ENCODE measurements at places on chromosomes 11 and 22.

- DNase-seq, result no peak
These were observed 15.3 kb upstream of the POLA2 start for GRCh38 chr11:65246506-65246905.

- no peak for DNase-seq
These were observed 79.7 kb downstream of the DGCR2 start for GRCh38 chr22:19042285-19043120.

DNA sequence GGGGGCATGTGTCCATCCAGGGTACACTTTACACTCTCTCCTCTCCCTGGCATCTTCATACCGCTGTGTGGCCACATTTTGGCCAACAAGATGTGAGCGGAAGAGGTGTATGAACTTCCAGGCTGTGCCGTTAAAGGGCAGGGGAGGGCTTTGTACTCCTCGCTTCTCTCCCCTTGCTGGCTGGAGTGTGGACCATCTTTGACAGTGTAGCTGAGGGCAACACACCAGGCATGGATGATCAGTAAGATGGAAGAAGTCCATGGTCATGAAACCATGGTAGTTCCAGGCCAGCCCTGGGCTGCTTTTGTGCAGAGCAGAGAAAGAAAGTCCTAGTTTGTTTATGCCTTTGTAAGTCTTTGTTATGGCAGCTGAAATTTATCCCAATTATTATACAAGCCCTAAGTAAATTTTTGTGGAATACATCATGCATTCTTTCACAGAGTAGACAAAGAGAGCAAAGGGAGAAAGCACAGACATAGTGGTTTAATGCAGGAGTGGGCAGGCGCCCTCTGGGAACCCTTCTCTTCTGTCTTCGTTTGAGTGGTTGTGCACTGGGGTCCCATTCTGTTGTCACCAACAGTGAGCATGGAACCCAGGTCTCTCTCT is 70.4 kb downstream of the FBXO7 start:
- DNase-seq, result no peak

GRCh38 chr11:75574698-75575602 is 12.9 kb downstream of the SERPINH1 start:
- DNase-seq, result no peak

DNA sequence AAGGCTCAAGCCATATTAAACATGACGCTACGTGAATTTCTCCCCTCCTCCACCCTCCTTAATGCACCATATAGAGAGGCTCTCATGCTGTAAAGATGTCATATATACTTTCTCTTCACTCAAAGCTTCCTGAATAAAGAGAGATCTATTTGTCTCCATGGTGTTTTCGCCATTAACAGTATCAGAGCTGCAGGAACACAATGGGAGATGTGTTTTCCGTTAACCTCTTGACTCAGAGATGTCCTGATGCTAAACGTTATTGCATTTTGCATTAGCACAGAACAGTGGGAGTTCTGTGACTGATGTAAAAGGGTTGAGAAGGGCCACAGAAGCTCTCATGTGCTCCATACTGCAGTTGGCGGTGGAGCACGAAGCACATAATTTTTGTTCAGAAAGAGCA is 25.7 kb upstream of the BLID start:
- no peak for DNase-seq

DNA sequence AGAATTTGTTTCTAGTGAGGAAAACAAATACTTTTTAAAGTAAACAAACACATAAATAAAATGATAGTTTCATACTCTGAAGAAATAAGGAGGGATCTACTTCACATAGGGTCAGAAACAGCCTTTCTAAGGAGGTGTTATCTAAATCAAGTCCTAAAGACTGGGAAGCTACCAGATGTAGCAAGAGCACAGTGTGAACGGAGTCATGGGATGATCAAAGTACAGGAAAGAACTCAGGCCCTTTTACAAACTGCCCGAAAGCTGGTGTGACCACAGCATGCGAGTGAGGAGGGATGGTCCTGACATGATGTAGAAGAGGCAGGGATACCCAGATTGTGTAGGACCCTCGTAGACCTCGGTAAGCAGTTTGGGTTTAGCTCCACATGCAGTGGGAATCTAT is 102.8 kb downstream of the ARHGAP32 start:
- no peak for DNase-seq

GRCh38 chr11:60307507-60308195 is 19.4 kb upstream of the MS4A6E start:
- no peak for DNase-seq

GRCh38 chr22:42643634-42644421 is 3.4 kb upstream of the ATP5MGL start:
- no peak for DNase-seq
